ENCODE measurements at places on chromosomes 6 and 20. TPM values are rescaled to one million over a fixed set of nuclear protein-coding genes. Genes with fewer than 3 reads are reported as not detected.

- peak; percentile 7 for DNase-seq
Observed at GRCh38 chr6:75266716-75267291, 17.8 kb downstream of the TMEM30A start.

DNA sequence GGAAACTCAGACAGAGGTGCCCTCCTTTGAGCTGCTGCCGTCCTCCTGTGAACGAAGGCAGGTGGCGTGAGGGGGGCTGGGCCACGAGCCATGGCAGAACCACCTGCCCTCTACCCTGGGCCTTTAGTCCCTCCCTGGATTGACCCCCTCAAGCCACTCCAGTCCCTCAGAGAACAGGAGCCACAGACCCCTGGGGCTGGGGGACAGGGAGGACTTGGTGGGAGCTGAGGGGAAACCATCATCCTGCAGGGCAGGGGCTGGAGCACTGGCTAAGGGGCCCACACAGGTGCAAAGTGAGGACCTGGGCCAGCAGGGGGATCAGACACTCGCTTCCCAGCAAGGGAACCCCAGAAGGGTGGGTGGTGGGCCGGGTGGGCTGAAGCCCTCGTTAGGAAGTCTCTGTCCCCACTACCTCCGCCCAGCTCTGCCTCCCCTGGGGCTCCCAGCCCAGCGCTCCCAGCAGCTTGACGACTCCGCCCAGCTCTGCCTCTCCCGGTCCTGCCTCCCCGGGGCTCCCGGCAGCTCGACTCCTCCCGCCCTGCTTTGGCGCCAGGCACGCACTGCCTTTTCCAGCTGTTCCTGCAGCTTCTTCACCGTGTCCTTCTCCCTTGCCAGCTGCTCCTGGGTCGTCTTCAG lies 44.4 kb downstream of the DSTN start:
- no peak for DNase-seq

DNA sequence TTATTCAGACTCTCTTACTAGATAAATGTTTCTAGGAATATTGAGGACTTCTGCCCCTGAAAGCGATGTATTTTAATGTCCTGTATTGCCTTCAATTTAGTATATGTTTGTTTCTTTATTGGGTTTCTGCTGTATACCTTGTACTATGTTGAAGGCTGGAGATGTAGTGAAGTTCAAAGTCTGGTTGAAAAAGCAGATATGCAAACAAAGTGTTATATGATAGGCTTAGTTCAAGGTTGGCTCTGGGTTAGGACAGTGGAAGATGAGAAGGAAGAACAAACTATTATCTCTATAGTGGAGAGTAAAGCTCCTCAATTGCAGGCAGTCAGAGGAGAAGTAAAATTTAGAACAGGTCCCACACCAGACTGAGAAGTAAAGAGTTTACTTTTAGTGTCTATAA lies 36.3 kb upstream of the ADGRG6 start:
- DNase-seq, result no peak

- DNase-seq, result no peak
Observed at GRCh38 chr6:146017672-146018071, 11.2 kb upstream of the GRM1 start.

DNA sequence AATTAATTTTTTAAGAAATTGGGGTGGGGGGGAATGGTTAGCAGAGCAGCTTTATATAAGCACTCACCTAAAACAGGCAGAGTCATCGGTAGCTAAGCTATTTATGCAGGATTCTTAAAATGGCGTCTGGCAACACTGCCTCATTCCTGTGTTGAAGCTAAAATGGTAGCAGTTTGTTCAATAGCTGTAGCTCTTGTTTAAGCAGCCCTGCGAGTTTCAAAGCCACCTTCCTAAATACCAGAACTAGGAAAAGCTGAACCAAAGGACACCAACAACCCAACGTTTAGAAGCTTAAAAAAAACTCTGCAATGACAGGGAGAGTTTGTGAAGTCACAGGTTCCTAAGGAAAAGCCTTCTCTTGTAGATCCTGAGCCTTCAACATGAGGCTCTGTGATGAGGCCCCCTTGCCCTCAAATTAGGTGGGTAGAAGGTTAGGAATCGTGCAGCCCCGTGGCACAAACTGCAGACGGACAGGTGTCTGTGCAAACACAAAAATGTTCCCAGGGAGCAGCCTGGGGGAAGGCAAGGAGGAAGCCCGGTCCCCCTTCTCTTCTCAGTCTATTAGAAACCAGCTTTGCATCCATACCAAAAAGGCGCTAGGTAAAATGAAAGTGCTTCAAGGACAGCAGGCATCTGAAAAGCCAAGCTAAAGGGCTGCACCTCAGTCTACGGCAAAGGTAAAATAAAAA lies 4.7 kb downstream of the ZMYND8 start:
- DNase-seq, result peak; percentile 25

KHDC1 gene
- total RNA-seq, result 4.2 TPM
